ENCODE measurements at places on chromosomes 2 and 18.

- DNase-seq = no peak
Measured at GRCh38 chr2:173715441-173715840, 249.7 kb downstream of the SP3 start.

DNA sequence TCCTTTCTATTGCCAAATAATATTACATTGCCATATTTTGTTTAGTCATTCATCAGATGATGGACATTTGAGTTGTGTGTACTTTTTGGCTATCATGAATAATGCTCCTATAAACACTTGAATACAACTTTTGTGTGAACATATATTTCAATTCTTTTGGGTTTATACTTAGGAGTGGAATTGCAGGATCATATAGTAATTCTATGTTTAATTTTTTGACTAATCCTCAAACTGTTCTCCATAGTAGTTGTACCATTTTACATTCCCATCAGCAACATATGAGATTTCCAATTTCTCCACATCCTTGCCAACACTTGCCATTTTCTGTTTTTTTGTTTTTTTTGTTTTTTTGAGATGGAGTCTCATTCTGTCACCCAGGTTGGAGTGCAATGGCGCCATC is 87.2 kb downstream of the B3GNT2 start:
- DNase-seq = no peak

- DNase-seq = no peak
Measured at GRCh38 chr2:197626965-197627625, 48.3 kb downstream of the RFTN2 start.

DNA sequence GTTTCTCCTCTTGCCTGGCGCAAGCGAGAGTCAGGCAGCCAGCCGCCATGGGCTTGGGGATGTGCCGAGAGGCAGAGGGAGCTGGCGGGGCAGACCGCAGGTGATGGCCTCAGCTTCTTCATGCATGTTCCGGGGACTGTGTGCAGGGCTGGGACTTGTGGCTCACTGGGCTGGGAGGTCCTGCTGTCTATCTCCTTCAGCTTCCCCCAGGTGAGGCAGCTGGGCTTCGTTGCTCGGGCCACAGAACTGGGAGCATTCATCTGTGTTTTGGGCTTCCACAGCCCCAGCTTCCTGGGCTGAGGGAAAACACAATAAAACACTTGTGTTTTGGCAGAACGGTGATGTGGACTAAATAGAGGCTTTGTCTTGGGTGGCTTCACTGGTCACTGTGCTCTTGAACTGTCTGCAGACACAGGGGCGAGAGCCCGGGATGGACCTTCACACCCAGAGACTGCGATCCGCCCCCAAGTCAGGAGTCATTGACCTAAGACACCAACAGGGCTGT is 93.5 kb downstream of the DYSF start:
- no peak for DNase-seq

DNA sequence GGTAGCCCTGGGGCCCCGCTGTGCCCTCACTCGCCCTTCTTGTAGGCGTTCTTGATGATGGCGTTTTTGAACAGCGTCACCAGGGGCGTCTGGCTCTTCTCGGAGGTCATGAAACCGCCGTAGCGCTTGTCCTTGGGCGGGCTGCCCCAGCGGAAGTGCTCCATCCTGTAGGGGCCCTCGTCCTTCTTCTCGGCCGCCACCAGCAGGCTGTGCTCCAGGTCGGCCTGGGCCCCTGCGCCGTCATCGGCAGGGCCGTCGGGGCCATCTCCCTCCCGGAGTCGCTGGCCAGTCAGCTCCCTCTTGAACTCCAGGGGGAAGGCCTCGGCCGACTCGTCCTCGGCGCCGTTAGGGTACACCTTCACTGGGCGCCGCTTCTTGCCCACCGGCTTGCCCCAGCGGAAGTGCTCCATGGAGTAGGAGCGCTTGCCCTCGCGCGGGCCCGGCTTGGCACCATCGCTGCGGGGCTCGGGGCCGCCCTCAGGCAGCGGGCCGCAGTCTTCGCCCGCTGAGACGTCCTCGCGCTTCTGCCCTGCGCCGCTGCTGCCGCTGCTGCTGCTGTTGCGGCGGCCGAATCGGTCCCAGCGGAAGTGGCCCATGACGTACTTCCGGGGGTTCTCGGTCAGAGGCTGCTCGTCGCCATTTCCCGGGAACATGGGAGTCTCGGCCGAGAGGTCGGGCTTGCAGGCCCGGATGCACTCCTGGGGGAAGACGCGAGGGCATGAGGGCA is 7.2 kb downstream of the POMC start:
- DNase-seq = no peak

DNA sequence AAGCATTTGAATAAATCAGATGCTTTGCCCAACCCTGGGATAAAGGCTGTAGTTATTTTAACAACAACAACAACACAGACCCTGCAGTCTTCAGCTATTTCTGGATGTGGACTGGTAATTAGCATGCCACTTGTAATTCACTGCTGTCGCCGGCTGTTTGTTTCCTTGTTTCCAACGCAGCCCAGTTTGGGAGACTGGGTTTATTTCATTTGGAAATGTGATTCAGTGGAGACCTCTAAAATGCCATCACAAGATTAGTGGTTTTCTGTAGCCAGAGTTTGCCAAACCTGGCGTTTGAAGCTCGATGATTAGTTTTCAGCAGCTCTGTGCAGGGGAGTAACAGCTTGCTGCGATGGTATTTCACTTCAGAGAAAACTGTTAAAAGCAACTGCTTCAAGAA is 83.5 kb downstream of the LDLRAD4 start:
- DNase-seq = no peak

DNA sequence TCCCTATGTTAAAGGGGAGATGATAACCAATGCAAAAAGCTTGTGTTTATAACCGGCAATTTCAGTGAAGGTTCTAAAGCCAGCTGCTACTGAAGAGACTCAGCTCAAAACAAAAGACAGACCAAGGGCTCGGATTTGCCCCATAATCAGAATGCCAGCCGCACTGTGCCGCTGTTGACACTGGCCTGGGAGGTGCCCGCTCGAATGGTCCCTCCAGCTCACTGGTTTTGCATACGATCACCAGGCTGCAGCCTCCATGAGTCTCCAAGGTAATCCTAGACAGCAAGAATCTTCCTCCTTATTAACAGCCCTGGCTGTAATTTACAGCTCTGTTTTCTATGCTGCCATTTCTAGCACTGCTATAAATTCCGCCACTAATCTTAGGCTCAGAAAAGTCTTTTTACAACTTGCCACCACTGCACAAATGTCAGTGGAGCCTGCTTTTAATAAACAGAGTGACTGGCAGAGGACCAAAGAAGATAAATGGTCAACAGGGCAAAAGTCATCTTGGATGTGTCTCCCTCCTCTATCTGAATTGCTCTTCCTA is 155.7 kb upstream of the SH3BP4 start:
- no peak for DNase-seq

GRCh38 chr2:26675651-26676255 is 16.8 kb upstream of the KCNK3 start:
- no peak for DNase-seq

DNA sequence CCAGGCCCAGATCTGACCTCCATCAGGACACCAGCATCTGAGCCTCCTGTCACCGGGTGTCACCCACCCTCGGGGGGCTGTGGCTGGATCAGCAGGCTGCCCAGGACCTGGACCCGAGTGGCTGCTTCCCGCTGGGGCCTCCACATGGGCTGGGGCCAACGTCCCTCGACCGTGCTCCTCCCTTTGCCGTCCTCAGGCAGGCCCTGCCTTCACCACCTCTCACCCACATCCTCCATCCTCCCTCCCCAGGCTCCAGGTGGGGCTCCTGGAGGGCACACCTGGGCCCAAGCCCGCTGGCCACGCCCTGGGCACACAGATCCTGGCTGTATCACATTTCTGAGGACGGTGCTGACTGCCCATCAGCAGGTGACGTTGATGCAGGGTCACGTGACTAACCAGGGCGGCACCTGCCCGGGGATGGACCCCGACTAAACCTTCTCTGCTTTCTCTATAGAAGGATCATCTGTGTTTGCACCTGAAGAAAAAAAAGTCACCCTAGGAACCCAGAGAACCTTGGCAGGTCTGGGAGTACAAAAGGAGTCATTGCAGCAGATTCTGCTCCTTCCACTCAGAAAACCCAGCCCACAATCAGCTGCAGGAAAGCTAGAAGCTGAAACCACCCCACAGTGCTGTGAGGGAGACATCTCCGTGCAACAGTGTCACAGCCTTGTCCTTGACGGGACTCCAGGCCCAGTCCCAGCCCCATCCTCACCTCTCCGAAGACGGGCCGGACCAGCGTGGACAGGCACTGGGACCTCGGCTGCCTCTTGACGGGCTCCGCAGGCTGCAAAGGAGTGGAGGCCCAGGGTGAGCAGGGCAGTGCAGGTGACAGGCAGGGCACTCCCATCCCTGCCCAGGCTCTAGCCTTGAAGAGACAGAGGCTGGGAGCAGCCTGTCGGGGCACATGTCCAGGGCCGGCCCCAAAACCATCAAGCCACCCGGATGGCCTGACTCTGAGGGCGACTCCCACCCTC is 11.2 kb downstream of the STK25 start:
- no peak for DNase-seq

- DNase-seq = no peak
Measured at GRCh38 chr18:54359233-54359632, 1.5 kb downstream of the C18orf54 start.

DNA sequence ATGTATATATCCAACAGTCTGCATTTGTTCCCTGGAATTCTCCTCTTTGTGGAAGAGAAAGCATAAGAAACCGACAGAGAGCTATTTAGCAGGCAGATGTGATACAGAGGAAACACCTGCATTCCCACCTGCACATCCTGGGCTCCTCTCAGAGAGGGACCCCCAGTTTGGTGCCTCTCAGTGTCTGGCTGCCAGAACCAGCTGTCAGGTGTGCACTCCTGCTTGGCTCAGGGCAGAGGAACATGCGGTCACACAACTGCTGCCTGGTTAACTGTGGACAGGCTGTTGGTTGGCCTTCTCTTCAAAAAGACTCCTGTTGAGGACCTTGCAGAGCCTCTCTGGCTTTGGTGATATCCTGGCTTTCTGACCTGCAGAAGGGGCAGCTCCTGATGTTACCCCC is 54.6 kb downstream of the ITGB6 start:
- no peak for DNase-seq

GRCh38 chr2:39124746-39125057 is 3.9 kb upstream of the SOS1 start:
- no peak for DNase-seq

DNA sequence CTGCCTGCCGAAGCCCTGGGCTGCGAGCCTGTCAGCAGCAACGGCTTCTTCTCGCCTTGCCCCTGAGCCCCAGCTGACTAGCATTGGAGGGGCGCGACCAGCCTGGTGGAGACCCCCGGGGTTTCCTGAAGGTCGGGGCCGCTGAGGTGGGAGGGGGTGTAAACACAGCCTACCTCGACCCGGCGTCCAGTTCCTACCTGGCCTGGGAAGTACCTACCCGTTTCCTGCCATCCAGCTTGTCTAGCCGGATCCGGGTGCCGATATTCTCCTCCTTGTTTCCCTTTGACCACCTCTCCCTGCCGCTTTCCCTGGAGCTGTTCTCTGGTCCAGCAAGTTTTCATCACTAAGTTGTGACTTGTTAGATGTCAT is 511 bp downstream of the MOB4 start:
- no peak for DNase-seq

DNA sequence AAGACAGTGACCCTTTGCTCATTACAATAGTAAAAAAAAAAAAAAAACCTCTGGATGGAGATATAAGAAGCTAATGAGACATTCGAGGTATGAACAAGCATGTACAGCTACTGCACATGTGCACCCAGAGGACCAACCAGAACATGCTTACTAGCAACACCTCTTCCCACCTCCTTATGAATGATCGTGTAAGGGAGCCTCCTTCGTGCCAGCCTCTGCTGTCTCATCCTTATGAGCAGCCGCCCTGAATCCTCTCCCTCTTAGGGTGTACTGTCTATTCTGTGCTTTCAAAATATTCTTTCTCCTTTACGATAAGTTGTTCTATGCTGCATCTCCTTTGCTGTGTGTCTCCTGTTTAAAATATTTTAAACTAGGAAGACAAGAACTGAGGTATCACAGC is 91.4 kb upstream of the ACSL3 start:
- DNase-seq = no peak

DNA sequence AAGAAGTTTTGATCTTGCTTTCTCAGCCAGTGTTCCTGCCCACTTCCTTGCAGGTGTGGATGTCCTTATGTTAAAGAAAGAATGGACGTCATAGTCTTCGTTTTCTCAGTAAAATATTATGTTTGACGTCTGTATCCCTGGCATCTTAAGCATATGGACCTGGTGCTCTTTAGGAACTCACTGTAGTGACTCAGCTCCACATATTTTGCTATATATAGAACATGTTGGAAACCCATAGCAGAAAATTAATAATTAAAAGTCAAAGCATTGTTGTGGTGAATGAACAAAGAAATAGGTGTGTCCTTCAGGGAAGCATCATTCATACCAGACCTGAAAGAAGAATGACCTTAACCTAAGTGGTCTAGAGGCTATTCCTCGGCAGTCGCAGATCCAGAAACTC is 196.1 kb downstream of the MCFD2 start:
- no peak for DNase-seq

- no peak for DNase-seq
Measured at GRCh38 chr2:47918043-47918442, 11.7 kb upstream of the FBXO11 start.

GRCh38 chr2:186503827-186504606 is 18.0 kb downstream of the ZC3H15 start:
- DNase-seq = no peak

DNA sequence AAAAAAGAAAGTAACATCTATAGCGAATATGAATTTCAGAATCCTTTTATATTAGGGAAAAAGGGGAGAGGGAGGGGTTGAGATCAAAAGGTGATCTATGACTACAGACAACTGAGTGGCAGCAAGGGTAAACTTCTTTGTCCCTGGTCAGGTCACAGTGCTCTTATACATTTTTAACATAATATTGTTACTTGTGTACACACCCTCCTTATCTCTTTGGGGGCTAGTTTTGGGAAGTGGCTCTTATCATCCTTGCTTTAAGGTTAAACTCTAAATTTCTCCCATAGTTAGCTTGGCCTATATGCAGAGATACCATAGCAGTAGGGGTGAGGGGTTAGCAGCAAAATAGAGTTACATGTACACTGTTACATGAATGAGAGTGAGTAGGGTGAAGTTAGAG is 31.6 kb upstream of the ATG16L1 start:
- DNase-seq = no peak

- DNase-seq = no peak
Measured at GRCh38 chr2:230007931-230008707, 60.6 kb downstream of the SLC16A14 start.

- DNase-seq = no peak
Measured at GRCh38 chr2:230012267-230012884, 56.3 kb downstream of the SLC16A14 start.

DNA sequence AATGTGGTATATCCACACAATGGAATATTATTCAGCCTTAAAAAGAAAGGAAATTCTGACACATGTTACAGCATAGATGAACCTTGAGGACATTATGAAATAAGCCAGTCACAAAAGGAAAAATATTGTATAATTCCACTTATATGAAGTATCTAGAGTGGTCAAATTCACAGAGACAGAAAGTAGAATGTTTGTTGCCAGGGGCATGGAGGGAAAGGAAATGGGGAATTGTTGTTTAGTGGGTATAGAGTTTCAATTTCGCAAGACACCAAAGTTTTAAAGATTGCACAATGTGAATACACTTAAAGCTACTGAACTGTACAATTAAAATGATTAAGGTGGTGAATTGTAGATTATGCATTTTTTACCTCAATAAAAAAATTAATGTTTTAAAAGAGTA is 92.9 kb downstream of the TXNL1 start:
- no peak for DNase-seq

GRCh38 chr18:2707551-2708168 is 52.1 kb downstream of the SMCHD1 start:
- DNase-seq = no peak
